Natural killer cell treated with Interleukin-12 subunit alpha and Interleukin-12 subunit beta and Interleukin-15 and Interleukin-18, amount 100 ng/mL, for 72 hours (primary cell): ENCODE measurements at places on chromosomes 4 and X. TPM values are rescaled to one million over a fixed set of nuclear protein-coding genes. Genes with fewer than 3 reads are reported as not detected.

Gene HSD17B13
- total RNA-seq, result 0.12 TPM

DNA sequence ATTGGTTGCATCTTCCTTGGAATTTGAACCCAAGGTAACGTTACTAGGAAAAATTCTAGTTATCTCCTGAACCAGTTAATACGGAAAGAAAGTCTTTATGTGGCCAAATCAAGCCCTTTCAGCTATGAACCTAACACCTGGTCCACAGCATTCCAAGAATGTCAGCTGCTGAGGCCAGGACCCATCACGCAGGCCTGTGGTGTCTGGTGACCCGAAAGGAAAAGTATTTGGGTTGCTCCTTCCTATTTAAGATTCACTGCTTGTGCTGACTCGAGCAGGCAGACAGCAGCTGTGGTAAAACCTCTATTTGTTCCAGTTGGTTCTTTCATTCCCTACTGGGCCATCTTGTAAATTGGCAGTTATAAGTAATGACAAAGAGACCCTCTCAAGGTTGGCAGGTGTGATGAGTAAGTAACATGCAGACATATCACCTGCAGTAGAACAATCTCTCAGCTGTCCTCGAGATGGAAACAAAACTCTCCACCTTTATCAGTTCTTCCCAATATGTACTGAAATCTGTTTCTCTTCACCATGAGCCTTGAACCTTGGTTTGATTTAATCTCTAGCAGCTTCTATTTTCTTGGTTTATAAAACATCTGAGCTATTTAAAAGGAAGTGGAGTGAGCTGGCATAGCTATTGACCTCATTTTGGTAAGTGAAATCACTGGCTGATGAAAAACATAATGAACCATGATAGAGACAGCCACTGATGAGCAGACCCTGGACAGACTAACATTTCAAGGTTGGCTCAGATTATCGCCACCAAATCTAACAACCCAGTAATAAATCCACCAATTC lies 182.1 kb upstream of the SMIM31 start:
- DNase-seq, result no peak

Gene MEPE
- total RNA-seq, result not detected

- DNase-seq, result no peak
Measured at GRCh38 chr4:27267339-27267969, 406.8 kb downstream of the STIM2 start.

DNA sequence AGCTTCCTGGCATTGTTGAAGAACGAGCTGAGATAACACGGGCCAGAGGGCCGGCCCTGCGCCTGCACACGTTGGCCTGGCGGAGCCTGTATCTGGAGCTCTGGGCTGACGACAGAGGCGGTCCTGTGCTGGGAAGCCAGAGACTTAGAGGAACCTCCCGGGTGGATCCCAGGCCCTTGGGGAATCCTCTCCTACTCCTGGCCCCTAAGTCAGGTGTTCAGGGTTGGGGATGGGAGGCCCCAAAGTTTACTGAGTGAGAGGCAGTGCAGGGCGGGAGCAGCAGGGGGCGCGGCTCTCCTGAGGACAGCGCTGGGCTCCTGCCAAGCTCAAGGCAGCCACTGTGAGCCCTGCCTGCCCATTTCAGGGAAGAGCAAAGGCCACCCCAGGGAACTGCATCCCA lies 2.5 kb upstream of the HTRA3 start:
- no peak for DNase-seq

- no peak for DNase-seq
Measured at GRCh38 chr4:34723605-34724004, 1520.7 kb downstream of the ARAP2 start.

- DNase-seq, result no peak
Measured at GRCh38 chr4:148831945-148832344, 389.7 kb upstream of the NR3C2 start.

DNA sequence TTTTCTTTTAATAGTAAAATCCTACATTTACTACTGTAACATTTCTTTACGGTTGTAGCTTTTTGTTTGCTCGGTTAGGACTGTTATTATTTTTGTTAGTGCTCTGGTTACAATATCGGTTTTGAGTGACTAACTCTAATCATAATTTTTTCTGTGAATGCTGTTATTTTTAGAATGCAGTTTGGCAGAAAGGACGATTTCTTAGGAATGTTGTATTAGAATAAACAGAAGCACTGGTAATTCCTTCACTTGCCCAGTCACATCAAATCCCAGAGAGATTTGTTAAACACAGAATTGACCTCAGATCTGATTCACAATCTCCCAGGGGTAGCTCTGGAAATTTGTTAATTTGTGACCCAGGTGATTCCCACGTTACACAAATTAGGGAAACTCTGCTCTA lies 21.7 kb downstream of the DDIT4L start:
- no peak for DNase-seq

DNA sequence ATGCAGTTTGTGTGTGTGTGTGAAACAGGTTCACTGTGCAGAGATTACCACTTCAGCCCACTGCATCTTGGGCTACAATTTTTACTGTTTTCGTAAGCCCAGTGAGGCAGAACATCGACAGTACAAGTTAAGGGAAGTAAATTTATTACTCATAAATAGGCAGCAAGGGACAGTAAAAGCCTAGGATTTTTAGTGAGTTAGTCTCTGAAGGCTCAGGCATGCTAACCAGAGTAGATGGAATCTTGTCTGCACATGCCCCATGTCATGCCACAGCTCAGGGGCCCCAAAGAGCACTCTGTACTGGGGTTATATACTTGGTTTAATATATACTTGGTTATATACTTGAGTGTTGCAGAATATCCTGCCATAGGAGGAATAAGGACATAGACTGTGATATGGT lies 825.7 kb downstream of the TECRL start:
- DNase-seq, result no peak

DNA sequence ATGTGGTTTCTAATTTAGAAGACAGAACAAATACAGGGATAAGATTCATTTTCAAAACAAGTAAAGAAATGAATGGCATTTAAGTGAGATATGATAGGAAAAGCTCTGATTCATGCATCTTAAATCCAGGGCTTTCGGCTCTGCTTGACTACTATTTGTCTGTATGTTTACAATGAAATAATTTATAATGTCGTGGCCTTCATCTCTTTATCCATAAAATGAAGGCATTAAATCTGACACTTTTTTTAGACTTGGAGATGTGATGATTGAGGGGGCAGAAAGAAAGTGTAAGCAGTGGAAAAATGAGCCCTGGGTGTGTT lies 115.7 kb upstream of the KIT start:
- no peak for DNase-seq

- DNase-seq, result no peak
Measured at GRCh38 chr4:23877758-23878229, 12.1 kb downstream of the PPARGC1A start.

DNA sequence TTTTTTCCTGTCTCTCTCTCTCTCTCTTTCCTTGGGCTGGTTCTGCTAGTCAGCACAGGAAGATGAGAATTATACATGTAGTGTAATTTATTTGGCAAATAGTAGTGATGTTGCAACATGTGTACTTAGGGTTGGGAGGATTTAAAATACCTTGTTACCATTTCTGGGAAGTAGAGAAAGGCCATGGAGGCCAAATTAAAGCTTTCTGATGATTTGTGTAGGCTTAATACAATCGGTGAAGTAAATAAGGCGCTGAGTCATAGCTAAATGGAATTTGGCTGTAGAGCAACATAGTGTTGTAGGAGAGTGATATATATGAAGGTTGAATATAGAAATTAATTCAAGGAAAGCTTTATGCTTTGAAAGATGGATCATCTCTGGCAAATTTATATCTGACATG lies 295.3 kb downstream of the GRID2 start:
- no peak for DNase-seq

- DNase-seq, result no peak
Measured at GRCh38 chrX:117973110-117973807, 143.4 kb downstream of the KLHL13 start.

Gene KDR
- not detected for total RNA-seq

Gene MAGEB10
- not detected for total RNA-seq

Gene BOD1L1
- total RNA-seq, result 41.4 TPM

GRCh38 chrX:124269881-124270280 lies 62.6 kb upstream of the TEX13D start:
- no peak for DNase-seq

DNA sequence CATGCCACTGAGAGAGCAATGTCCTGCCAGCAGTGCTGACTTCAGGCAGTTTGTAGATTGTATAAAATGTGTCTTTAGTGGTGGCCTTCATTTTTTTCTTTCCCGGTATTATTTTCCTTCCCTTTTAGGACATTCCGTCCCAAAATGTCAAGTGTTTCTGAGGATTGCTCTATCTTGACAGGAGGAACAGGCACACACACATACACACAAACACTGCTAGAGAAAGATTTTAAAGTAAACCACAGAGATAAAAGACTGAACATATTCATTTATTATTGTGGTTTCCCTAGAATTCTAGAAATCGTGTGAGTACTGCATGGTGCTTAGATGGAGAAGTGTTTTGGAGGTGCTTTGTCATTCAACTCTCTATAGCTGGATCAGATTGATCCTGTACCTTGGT lies 111.9 kb downstream of the GABRB1 start:
- DNase-seq, result no peak

Gene GPRASP1
- 1.9 TPM for total RNA-seq

DNA sequence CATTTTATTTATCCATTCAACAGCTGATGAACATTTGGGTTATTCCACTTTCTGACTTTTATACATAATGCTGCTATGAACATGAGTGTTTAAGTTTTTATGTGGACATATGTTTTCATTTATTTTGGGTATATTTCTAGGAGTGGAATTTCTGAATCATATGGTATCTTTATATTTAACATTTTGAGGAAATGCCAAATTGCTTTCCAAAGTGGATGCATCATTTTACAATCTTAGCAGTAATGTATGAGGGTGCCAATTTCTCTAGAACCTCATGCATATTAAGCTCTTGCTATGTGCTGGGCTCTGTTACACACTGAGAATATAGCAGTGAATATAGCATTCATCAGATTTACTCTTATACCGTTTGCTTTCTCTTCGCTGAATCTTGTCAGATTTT lies 983.7 kb downstream of the STIM2 start:
- no peak for DNase-seq

Gene CXCR3
- total RNA-seq, result 14.8 TPM

- no peak for DNase-seq
Measured at GRCh38 chr4:19130866-19131265, 1109.3 kb upstream of the LCORL start.

Gene UGT2B17
- not detected for total RNA-seq

DNA sequence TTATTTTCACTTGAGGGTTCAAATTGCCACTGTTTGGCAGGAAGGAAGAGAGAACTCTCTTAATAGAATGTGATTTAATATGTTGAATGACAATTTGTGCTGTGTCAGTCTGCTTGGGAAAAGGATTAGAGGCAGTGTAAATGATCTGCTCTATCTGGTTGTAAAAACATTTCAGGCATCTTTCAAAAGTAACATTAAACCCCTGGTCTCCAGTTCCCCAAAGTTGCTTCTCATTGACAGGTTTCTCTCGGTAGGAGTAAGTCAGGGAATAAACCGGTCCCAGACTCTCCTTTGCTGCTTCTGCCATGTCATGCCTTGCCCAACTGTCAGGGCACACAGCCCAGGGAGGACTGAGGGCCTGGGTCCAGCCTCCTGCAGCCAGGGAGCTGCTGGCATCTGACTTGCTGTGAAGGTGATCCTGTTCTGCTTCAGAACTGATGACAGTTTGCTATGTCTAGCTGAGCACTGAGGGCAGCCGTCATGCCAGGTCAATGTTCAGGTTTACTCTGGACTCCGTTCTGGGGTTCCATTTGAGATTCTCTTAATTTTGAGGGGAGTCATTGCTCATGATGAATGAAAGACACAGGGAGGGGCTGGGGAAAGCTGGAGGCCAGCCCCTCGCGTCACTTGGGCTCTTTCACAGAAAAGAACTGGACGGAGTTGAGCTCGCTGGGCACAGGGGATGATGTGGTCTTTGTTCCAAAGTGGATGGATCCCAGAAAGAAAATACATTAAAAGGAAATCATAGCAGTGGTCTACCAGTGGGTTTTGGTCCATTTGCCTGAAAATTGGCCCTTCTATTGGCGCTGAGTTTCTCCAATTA lies 312.4 kb downstream of the ARHGAP10 start:
- DNase-seq, result no peak

Gene FOXR2
- not detected for total RNA-seq

DNA sequence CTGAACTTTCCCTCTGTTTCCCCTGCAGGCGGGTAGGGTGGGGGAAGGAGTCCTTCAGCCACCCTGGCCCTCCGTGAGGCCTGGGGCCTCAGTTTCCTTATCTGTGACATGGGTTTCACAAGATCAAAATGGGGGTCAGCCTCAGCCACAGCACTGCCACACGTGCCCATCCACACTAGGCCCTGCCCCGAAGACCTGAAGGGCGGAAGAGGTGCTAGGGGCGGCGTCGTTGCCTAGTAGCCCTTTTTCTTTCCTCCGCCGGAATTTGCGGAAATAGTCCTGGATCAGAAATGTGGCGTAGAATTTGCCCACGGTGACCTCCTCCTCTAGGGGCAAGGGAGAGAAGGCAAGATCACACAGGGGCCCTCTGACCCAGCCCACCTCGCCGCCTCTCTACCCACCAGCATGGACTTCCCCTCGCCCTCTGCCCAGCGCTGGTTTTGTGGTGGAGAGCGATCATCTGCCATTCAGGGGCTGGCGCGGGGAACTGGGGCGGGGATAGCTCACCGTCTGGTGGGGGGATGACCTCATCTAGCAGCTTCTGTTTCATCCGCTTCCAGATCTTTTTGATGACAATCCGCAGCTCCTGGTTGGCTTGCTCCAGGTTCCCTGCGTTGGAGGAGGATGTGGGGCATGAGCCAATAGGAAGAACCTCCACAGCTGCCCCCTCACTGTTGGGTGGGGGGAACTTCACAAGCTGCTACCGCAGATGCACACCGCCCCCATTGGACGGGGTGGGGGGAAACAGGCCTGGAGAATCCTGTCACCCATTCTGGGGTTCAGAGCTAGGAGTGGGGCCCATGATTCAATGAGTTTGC lies 9.7 kb upstream of the SYP start:
- DNase-seq, result no peak

Gene POLA1
- 23.2 TPM for total RNA-seq

Gene LNX1
- not detected for total RNA-seq

Gene SYTL4
- total RNA-seq, result 0.14 TPM

GRCh38 chr4:24108567-24108966 lies 218.7 kb upstream of the PPARGC1A start:
- DNase-seq, result no peak

DNA sequence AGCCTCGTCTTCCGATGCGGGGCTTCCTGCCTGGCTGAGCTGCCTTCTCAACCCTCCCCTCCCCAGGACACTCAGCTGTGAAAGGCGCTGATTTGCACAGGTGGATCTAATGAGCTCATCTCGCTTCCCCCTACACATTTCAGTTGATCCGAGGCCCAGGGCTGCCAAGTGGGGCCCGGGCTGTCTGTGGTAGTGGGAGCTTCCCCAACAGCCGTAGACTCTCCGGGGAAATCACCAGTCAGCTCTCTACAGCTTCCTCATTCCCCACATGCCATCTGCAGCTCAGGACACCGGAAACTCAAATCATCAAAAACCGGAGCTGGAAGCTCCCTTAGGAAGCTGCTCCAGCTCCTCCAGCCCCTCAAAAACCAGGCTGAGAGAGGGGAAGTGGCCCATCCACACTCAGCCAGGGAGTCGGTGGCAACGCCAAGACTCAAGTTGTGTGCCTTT lies 56.2 kb downstream of the SMIM20 start:
- DNase-seq, result no peak

Gene MTNR1A
- not detected for total RNA-seq

- DNase-seq, result no peak
Measured at GRCh38 chrX:123695242-123695641, 37.6 kb downstream of the THOC2 start.

Gene GAGE1
- not detected for total RNA-seq

Gene CDKL5
- total RNA-seq, result 1.5 TPM

Gene ASB12
- not detected for total RNA-seq
